ENCODE measurements at places on chromosomes 12 and 14.

GRCh38 chr12:53224061-53224896, 7.7 kb downstream of the RARG start:
- DNase-seq = no peak

GRCh38 chr12:25872137-25872536, 86.3 kb upstream of the RASSF8 start:
- DNase-seq = no peak

GRCh38 chr12:42481368-42481767, 108.2 kb downstream of the PRICKLE1 start:
- DNase-seq = no peak

- no peak for DNase-seq
Observed at GRCh38 chr12:5073853-5074252, 30.2 kb downstream of the KCNA5 start.

GRCh38 chr12:47408171-47408871, 297.5 kb downstream of the RPAP3 start:
- no peak for DNase-seq

- no peak for DNase-seq
Observed at GRCh38 chr14:20855652-20856291, 35.4 kb upstream of the RNASE3 start.

DNA sequence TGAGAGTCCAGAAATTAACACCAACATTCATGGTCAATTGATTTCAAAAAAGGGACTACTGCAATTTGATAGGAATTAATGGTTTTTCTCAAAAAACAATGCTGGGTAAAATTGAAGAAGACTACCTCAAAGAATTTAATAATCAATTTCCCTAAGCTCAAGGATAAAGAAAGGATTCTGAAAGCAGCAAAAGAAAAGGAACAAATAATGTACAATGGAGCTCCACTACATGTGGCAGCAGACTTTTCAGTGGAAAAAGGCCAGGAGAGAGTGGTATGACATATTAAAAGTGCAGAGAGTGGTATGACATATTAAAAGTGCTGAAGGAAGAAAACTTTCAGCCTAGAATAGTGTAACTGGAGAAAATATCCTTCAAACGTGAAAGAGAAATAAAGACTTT, 15.6 kb upstream of the TAS2R43 start:
- no peak for DNase-seq

DNA sequence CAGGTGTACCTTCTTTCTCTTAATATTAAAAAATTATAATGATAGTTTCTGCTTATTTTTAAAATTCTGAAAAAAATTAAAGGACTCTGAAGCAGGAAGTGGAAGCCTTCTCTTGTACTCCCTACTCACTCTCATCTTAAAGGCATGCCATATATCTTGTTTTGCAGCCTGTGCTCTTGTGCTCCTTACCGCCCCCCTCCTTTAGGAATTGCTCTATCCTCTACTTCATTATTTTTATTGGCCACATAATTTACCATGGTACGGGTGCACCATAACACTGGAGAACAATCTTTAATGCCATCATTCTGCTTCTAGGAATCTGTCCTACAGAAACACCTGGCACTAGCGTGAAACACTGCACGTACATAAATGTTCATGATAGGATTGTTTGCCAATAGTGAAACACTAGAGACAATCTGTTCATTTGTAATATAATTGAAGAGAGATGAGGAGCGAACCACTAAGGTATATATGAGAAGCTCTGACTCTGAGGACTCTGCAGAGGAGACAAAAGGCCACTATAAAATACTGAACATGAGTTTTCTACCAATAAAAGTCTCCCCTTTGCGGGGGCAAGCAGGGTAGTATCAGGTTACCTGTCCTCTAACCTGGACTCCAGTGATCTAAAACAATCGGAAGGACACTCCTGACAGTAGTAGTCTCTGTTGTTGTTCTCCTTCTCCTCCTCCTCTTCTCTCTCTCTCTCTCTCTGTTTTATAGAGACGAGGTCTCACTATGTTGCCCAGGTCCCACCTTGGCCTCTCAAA, 6.3 kb upstream of the NYNRIN start:
- DNase-seq = no peak

Measured in D721Med (cell line).